Hippocampal formation (tissue), 2 donors: ENCODE measurements at places on chromosomes 1 and 21.

DNA sequence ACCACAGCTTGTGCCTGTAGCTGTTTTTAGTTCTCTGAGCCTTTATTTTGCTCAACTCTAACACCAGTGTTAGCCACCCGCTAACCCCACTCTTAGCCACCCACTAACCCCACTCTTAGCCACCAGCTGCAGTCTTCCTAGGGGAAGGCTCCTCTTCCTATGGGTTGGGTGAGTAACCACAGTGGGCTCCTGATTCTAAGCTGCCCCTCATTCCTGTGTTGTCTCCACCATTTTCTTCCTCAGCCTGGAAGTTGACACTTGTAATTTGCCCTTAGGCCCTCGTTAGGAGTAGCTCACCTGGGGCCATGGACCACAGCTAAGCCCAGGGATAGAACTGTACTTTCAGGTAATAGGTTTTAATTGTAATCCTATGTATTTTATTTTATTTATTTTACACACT is 782.9 kb upstream of the TPTE start:
- DNase-seq, result no peak

- DNase-seq, result no peak
Measured at GRCh38 chr1:50109116-50109515, 396 bp downstream of the ELAVL4 start.

DNA sequence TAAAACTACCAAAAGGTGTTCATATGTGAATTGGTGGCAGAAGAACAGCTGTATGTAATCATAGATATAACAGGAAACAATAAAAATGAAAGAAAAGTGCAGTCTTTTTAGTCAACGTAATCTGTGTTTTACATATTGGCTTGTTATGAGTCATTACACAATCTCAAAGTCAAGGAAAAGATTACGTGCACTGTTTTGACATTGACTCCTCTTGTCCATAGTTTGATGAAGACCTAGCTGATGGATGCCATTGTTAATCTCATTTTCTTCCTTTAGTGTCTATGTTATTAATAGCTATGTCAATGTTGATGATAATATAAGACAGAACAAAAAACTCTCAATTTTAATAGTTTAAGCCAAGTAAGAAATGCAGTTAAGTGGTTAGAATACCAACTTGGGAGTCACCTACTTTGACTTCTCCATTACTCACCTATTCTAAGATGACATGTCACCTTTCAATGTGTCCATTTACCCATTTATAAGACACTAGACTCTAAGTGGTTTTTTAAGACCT is 84.5 kb upstream of the SAMSN1 start:
- DNase-seq, result no peak

- no peak for DNase-seq
Measured at GRCh38 chr1:197868751-197869489, 33.5 kb upstream of the C1orf53 start.

- DNase-seq, result peak; percentile 11
Measured at GRCh38 chr1:21149855-21150432, 26.8 kb downstream of the EIF4G3 start.

GRCh38 chr1:19472174-19472573 is 13.2 kb downstream of the CAPZB start:
- DNase-seq, result no peak

GRCh38 chr1:56237491-56238064 is 341.8 kb downstream of the PLPP3 start:
- no peak for DNase-seq

DNA sequence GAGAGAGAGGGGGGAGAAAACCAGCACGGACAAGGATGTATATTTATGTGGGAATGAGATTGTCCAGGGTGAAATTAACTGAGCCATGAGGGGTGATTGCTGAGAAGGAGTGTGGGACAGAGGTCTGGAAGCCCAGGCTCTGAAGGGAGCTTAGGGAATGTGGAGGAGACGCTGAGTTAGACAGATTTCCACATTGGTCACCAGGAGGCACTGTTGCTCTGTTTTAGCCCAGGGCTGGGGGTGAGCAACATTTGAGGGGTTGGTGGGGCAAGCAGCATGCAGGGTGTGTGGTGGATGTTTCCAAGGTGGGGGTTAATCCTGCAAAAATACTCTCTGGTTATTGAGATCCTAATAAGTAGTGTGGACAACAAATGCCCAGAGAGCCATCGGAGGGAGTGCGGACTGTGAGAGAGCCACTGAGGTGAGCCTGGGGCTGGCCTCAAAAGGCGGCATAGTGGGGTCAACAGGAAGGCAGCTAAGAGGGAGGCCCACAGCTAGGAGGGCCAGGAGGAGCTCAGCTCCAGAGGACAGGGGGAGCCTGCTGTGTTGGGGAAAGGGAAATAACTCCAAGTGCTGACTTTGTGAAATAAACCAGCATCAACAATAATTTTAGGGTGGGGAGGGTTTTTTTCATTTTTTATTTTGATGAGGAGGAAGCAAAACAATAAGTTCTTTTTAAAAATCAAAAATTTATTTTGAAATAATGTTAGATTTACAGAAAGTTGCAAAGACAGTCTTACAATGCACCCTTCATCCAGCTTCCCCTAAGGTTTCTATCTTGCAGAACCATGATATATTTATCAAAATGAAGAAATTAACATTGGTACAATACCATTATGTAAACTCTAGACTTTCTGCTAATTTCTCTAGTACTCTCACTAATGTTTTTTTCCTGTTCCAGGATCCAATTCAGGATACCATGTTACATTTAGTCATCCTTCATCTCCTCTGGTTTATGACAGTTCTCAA is 82.8 kb upstream of the CD34 start:
- no peak for DNase-seq

GRCh38 chr1:81702903-81703302 is 97.8 kb upstream of the ADGRL2 start:
- DNase-seq, result no peak

DNA sequence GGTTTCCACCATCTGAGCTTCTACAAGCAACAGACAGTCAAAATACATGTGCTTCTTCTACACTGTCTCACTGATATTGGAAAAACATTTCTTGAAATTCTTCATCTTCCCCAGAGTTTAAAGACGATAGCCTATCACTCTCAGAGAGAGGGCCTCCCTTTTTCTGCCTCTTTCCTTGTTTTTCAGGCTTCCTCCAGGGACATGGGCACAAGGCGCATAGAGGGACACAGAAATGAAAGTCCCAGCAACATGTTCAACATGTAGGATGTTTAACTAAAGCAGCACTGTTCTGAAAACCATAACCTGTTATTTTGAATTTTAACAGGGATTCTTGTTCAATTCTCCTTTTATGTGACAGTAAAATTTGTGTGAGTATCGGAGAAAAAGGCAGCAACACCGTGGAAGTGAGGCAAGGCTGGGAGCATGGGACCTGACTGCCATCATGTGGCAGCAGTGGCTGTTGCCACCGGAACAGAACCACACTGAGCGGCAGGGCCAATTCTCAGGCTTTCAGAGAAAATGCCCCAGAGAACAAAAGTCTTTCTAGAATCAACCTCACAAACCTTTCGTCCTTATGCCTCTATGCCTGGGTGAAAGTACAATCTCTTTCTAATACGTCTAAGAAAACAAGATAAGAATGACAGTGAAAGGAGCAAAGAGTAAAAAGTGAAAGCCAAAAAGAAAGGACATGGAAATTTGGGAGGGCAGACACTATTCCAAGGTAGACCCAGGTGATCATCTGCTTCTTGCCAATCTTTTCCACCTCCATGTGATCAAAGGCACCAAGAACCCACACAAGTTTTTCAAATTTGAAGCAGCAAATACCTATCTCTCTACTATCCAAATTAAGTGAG is 54.5 kb downstream of the PCNX2 start:
- DNase-seq, result peak; percentile 52

GRCh38 chr21:38358666-38359065 is 101.9 kb downstream of the KCNJ15 start:
- no peak for DNase-seq

DNA sequence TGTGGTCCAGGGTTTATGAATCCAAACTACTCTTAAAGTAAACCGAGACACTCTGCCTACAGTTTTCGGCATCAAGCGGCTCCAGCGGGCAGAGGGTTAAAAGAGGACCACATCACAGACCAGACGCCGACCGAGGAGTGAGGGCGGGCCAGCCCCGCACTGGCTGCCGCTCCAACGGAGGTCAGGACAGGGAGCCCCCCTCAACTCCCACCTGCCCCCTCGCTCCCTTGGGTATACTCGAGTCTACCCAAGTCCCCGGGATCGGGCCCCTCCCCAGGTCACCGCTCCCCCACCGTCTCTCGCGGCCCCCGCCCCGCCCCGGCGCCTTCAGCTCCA is 312 bp downstream of the ARNT start:
- no peak for DNase-seq

DNA sequence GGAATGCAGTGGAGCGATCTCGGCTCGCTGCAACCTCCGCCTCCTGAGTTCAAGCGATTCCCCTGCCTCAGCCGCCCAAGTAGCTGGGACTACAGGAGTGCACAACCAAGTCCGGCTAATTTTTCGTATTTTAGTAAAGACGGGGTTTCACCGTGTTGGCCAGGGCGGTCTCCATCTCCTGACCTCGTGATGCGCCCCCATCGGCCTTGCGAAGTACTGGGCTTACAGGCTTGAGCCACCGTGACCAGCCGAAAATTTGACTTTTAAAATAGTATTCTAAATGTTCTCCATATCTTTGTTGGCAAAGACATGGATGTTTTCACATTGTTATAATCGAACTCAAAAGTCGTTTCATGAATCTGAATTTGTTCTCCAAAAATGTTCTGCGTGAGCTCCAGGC is 36.7 kb upstream of the SMYD2 start:
- no peak for DNase-seq

- DNase-seq, result no peak
Measured at GRCh38 chr1:42937141-42937696, 21.4 kb downstream of the SLC2A1 start.

GRCh38 chr1:14233510-14233909 is 365.0 kb upstream of the KAZN start:
- DNase-seq, result no peak
